ENCODE measurements at places on chromosomes 7 and 10. TPM values are rescaled to one million over a fixed set of nuclear protein-coding genes. Genes with fewer than 3 reads are reported as not detected.

Gene EPHB6
- total RNA-seq = 6.5 TPM

Gene RAMP3
- total RNA-seq = not detected

Gene C7orf33
- total RNA-seq = not detected

Gene CACNB2
- total RNA-seq = not detected

Gene WDR86
- total RNA-seq = 4.6 TPM

Gene FZD1
- 0.80 TPM for total RNA-seq

Gene ALOX5
- total RNA-seq = 93.5 TPM

Gene NODAL
- total RNA-seq = not detected

Gene SPDYE1
- total RNA-seq = 0.18 TPM

Gene MBL2
- not detected for total RNA-seq

Gene C10orf95
- total RNA-seq = 0.35 TPM

Gene FFAR4
- not detected for total RNA-seq

Gene DMBT1
- not detected for total RNA-seq

Gene SNX13
- 38.5 TPM for total RNA-seq

Gene ZNF248
- 2.8 TPM for total RNA-seq

Gene CLCN1
- total RNA-seq = 0.16 TPM

Gene ASAH2
- 3.4 TPM for total RNA-seq

Gene NEUROG3
- not detected for total RNA-seq

Gene DNAJC12
- total RNA-seq = not detected

Gene SLK
- total RNA-seq = 33.4 TPM

Gene MSMB
- not detected for total RNA-seq

Gene ITGB1
- total RNA-seq = 280 TPM

Gene TMEM178B
- total RNA-seq = not detected

Gene LAMB1
- total RNA-seq = not detected

Gene CDK14
- total RNA-seq = 12.5 TPM

Gene CRYGN
- total RNA-seq = not detected

Gene HMX3
- 0.33 TPM for total RNA-seq

Gene AKR1B15
- total RNA-seq = not detected

Gene ZNF425
- total RNA-seq = 1.7 TPM

Gene IL2RA
- total RNA-seq = 3.4 TPM

Gene TTYH3
- 47.1 TPM for total RNA-seq
